ELR (cell line): ENCODE measurements at places on chromosomes 2 and 18.

DNA sequence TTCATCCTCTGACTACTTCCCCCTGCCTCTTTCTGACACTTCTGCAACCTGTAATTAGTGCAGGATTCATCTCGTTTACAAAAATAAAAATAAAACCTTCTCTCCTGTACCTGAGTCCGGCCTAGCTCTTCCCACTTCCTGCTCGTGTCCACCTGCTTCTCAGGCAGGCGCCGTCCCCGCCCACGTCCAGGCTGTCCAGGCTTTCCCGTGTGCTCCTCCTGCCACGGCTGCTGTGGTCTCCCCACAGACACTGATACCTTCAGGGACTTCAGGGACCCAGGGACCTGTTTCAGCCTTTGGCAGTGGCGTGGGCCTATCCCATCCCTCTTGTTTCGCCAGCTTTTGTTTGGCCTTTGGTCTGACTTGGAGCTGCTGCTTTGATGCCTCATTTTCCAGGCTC is 272.5 kb downstream of the PHLPP1 start:
- DNase-seq, result no peak

DNA sequence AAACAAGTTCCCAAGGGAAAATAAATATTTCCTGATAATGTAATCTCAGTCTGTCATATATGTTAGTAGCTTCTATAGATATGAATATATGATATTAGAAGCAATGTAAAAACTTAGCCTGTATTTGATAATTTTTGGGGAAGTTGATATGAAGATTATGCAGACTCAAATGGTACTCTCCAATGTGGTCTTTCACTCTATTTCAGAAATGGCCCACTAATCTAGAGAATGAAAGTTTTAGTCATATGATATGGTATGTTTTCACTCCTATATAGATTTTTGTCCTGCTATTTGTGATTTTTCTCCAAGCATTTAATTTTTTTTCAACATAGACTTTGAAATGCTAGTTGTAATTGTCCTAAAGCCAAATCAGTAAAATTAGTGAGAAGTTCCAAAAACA is 236.7 kb upstream of the BOD1L2 start:
- DNase-seq, result no peak

- DNase-seq, result no peak
These were observed 499.2 kb downstream of the CNTNAP5 start for GRCh38 chr2:124524155-124524915.

DNA sequence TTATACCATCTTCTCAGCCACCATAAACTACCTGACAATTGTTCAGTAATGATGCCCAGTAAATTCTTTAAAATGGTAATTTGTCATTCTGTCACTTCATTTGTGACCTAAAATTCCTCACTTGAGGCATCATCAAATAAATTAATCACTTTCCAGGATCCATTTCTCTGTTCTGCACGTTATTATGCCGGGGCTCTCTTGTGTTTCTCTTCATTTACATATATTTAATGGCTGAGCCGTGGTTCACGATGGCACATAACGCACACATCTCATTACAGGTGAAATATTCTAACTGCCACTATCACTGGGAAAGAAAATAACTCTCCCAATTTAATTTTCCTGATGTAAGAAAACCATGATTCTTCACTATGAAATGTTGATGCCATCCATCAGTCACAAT is 529.6 kb downstream of the NR4A2 start:
- no peak for DNase-seq

GRCh38 chr2:226063704-226064440 is 664.4 kb downstream of the NYAP2 start:
- peak; percentile 82 for DNase-seq

DNA sequence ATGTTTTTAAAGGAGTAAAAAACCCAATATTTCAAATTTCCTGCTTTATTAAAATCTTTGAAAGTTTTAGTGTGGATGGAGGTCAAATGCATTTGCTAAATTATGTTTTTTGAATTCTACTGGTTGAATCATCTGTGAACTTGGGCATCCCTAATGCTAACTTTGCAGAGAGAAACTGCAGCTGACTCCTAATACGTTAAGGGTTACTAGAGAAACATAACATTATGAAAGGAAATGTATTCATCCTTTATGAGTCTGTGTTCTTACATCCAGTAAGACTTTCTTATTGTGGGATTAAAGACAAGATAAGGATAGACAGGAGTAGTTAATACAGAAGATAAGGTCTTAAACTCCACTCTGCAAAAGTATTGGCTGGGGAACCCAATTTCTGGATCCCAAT is 140.6 kb downstream of the FAM124B start:
- DNase-seq, result no peak

GRCh38 chr2:152585830-152586484 is 131.3 kb downstream of the PRPF40A start:
- DNase-seq, result peak; percentile 84

GRCh38 chr2:235670974-235671787 is 177.3 kb downstream of the AGAP1 start:
- DNase-seq, result no peak

DNA sequence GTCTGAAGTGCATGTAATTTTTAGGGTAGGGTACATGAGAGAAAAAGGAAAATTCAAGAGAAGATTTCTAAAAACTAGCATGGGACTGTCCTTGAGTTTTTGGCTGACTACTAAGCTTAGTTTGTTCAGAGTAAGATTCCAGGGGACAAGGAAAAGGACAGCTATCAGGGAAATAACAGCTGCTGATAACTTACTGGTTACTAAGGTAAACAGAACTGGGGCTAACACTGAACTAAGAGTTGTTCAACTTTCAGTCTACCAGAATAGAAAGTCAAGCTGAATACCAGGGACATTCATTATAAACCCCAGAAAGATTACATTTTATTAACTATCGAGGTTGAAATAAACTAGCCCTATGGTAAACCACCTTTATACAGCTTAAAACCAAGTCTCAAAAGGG is 261.8 kb upstream of the CYRIA start:
- no peak for DNase-seq

DNA sequence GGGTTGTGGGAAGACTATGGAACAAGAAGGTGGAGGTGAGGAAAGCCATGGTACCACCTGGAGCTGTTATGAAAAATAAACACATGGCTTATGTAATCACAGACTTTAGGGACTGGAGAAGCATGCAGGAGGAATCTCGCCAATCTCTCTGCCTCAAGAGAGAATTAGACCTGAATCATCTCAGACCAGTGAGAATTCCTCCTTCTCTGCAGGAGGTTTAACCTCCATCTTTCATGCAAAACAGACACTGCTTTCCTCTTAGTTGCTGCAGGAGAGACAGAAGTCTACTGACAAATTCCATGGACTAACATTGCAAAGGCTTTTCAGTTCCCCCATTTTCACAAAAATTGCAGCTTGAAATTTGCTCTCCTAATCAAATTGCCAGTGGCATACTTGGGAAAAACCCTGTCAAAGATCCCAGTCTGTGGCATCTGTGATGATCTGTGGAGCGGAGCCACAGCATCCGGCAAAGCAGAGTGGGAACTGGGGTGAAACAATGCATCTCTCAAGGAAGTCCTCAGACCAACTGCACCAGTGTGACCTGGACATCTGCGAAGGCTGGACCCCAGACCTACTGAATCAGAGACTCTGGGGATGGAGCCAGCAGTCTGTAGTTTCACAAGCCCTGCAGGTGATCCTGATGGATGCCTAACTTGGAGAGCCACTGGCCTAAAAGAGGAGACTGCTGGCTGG is 28.6 kb upstream of the NCKAP5 start:
- no peak for DNase-seq

- DNase-seq, result no peak
These were observed 70.0 kb downstream of the ACSL3 start for GRCh38 chr2:222930862-222931261.

GRCh38 chr18:12008842-12009580 is 27.7 kb downstream of the IMPA2 start:
- no peak for DNase-seq

- peak; percentile 82 for DNase-seq
These were observed 52.0 kb downstream of the TEKT4 start for GRCh38 chr2:94923196-94923595.

- no peak for DNase-seq
These were observed 589.1 kb upstream of the SLC8A1 start for GRCh38 chr2:41040782-41041520.

GRCh38 chr18:13112982-13113381 is 105.6 kb upstream of the LDLRAD4 start:
- DNase-seq, result peak; percentile 33

DNA sequence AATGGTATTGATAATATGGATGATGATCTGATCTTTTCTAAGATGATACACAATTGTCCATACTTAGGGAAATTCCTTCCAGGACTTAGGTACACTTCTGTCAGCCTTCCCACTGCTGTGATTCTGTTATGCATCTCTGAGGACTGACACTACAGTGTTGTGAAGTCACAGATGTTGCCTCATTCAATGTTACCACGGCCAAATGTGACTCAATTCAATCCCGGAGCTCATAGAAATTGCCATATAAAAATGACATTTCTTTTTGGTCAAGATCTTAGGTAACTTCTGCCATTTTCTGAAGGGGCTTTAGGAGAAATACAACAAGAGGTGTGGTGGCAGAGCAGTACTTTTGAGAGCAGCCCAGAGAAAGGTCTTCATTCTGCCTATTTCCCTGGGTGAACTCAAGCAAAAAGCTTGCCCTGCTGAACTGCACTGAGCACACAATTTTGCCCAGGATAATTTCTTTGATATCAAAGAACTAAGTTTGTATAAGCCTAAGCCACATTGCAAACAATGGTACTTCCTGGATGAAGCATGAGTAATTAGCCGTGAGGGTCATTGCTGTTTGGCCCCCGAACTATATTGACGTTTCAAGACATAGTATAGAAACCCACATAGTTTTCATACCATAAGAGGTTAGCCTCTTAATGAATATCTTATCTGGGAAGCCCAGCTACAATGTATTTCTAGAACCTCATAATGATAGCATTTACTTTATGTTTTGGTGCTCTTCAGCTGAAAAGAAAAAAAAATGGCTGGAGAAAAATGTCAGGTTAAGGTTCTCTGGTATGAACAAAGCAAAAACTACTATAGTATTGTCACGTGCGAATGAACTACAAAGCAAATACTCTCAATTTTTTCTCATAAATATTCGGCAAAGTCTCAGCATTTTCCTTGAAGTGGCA is 437.4 kb downstream of the MEIS1 start:
- DNase-seq, result peak; percentile 71

DNA sequence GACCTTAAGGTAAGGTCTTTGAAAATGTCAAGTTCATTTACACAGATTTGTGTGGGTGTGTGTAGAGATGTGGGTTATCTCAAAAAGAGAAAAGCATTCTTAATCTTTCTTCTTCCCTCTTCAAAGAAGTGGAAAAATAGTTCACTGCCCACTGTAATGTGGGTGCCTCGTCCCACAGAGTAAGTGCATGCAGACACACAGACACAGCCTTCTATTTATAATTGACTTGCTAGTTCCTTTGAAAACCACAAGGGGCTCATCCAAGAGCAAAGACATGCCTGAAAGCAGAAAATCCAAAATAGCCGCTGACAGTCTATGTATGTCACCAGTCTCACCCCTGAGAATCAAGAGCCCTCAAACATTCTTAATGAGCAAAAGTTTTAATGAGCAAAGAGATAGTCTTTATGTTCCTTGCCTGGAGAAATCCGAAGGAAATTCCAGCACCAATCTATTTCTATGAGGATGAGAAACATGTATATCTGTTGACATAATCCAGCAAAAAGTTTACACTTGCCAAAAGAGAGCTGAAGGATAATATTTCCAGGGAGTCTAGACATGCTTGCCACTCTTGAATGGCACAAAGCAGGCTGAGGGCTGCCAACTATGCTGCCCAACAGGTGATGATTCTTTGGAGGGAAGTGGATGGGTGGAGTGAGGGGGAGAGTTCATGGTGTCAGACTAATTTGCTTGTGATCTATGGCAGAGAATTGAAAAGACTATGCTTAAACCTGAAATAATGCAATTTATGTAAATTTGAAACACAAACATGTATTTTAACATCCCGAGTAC is 93.9 kb downstream of the ACVR1 start:
- DNase-seq, result peak; percentile 26

DNA sequence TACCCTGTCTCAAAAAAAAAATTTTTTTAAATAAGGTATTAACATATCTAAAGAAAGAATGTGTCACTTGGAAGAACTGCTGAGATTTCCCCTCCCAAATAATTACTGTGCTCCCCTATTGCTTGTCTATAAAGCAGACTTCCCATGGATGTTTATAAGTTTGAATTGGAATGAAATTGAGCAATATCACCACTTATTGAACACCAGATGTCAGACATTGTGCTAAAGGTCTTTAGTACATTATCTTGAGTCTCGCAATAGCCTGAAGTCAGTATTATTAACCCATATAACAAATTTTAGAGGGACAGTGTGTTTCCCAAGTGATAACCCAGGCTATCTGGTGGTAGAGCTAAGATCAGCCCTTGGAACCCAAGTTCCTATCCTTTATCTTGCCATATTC is 102.9 kb upstream of the MSH2 start:
- no peak for DNase-seq

DNA sequence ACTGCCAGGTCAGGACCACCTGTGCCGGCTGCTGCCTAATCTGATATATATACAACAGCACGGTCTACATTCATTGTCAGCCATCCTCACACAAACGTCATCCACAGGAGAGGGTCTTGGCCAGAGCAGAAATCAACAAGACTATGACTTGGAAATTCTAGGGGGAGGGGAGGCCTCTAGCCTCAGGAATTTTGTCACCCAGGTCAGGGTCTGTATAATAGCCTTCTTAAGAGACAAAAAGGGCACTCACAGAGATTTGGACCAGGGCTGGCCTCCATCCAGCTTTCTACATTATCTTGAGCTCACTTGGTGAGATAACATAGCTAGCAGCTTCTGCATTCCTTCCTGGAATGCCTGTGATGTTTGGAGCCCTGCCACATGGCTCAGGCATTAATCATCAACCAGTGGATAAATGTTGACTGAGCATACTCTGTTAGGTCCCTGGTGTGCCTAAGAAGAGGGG is 50.4 kb upstream of the CTIF start:
- peak; percentile 95 for DNase-seq

GRCh38 chr2:237201461-237202287 is 116.0 kb downstream of the COPS8 start:
- DNase-seq, result peak; percentile 98

DNA sequence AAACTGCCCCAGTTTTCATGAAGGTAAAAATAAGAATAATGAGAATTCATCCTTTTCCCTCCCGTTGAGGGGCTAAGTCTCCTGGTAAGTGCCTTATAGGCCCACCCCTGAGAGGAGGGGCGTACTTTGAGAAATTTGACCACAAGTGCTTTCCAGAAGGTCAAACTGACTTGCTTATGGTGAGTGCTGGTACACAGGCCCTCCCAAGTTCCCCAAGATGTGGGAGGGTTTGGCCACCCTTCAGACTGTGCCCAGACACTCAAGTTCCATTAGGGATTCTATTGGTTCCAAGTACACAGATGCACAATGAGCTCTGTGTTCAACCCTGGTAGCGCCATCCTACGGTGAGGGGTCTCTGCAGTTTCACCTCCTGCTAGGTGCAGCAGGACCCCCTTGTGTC is 205.1 kb downstream of the CTIF start:
- no peak for DNase-seq

- no peak for DNase-seq
These were observed 893.8 kb upstream of the CELF4 start for GRCh38 chr18:38459131-38459994.

- no peak for DNase-seq
These were observed 113.3 kb downstream of the POLE4 start for GRCh38 chr2:75071766-75072165.
